ENCODE measurements at places on chromosomes 1 and 21.

DNA sequence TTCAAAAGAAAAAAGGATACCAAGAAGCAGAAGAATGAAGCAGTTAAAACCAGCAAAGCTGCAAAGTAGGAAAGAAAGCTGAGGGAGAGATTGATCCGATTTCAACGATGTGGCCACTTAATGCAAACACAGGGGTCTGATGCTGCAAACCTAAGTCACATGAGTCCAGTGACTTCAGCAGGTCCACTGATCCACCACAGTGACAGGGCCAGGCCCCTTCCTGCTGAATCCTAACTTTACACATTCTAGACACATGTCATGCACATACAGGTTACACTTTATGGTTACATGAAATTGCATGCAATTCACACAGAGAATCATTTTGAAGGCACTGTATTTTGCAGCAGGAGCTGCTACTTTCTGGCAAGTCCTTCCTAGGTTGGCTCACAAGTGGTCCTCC is 59.0 kb upstream of the LBR start:
- DNase-seq = no peak

DNA sequence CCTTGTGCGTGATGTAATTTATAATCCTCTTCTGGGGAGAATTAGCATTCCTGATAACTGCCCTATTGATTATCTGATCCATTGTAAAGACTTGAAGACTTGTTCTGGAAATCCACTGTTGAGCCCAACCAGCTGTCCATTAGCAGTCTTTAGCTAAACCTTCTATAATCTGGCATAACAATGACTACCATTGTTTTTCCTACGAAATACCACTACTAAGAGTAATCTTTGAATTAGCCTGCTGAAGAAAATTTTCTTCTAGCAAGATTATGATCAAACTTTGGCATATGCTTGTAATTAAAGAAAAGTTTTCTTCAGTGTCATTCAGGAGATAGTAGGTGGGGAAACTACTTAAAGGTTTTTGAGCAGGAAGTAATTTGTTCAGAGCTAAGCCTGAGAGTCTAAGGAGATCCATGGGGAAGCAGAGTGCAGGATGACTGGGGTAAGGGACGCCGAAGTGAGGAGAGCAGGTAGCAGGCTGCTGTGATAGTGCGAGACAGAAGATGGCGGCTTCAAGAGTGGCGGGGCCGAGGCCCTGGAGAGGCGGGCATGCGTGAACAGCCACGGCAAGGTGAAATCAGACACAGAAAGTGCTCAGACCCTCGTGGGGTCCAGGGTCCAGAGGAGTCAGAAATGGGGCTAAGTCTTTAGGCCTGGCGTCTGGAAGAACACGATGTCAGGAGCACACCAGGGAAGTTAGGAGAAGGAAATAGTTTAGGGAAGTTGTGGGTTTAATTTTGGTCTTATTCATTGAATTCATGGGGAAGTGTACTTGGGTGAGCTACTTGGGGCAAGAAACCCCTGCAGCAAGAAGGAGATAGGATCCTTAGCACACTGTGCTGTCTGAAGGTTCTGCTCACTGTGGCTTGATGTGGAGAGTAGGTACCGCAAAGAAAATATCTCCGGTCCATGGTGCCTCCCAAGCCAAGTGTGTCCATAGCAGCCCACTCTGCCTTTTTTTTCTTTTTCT is 112.6 kb upstream of the ADAR start:
- DNase-seq = no peak

- DNase-seq = peak; percentile 40
Measured at GRCh38 chr1:195185736-195186135, 1422.5 kb downstream of the KCNT2 start.

DNA sequence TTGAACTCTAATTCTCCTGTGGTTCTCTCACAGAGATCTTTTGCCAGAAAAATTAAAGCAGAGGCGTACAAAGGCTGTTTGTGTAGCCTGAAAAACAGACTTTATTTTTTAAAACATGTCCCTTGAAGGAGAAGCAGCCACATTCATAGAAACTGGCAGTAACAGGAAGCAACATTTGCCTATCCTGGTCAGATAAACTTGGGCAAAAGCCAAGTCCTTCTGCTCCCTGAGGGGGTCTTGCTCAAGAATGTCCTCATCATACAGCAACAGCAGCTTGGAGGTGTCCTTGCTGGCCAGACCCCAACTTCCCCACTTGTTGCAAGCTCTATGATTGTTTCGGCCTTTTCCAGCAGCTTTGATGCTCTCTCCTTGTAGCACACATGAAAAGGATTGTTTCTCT is 36.3 kb downstream of the MSTO1 start:
- peak; percentile 32 for DNase-seq

DNA sequence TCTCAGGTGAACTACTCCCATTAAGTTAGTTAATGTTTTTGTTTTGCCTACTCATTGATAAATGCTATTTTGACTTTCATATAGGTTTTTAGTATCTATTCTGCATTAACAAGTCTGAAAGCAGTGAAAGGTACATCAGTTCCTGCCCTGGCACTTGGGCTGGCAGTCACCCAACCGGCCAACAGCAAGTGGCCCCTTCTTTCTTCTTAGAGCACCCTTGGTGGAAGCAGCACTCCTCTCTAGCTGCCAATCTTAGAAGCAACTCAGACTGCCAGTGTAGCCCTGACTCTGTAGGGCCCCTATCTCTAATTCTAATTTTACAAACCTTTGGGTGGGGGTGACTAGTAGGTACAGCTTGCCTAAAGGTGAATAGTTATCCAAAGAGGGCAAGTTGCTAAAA is 155.7 kb downstream of the FGGY start:
- DNase-seq = no peak

GRCh38 chr1:233005156-233005555 is 54.7 kb downstream of the NTPCR start:
- no peak for DNase-seq

DNA sequence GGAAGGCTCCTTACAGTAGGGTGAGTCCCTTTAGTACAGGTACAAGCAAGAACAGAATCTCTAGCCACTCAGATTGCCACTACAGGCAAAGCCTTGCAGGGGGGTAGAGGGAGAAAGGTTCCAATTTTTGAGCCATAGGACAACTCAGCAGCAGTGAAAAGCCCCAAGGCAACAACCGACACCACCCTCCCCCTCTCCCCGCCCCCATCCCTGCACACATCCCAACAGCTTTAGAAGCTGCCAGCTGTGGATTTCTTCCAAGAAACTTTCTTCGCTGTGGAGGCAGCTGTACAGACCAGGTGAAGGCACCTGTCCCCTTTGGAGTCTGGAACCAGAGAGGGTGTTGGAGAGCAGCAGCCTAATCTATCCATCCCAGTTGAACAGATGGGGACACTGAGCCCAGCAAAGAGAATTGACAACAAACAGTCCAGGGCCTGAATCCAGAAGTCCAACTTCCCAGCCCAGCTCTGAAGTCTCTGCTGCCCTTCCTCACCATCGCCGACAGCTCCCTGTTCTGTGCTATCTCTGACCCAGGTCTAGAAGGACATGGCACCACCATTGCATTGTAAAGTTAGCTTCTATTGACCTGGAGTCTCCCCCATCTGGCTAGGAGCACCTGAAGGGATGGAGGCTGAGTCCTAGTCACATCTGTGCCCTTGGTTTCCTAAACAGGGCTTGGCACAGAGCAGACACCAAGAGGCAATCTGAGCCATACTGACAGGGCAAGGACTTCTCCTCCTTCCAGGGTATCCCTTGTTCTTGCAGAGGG is 2.2 kb downstream of the TENT5B start:
- no peak for DNase-seq

GRCh38 chr1:22613951-22614350 is 22.5 kb upstream of the C1QA start:
- DNase-seq = no peak

- DNase-seq = no peak
Measured at GRCh38 chr1:10513199-10513598, 38.4 kb downstream of the PEX14 start.

- no peak for DNase-seq
Measured at GRCh38 chr1:154318386-154318785, 2.5 kb upstream of the AQP10 start.

DNA sequence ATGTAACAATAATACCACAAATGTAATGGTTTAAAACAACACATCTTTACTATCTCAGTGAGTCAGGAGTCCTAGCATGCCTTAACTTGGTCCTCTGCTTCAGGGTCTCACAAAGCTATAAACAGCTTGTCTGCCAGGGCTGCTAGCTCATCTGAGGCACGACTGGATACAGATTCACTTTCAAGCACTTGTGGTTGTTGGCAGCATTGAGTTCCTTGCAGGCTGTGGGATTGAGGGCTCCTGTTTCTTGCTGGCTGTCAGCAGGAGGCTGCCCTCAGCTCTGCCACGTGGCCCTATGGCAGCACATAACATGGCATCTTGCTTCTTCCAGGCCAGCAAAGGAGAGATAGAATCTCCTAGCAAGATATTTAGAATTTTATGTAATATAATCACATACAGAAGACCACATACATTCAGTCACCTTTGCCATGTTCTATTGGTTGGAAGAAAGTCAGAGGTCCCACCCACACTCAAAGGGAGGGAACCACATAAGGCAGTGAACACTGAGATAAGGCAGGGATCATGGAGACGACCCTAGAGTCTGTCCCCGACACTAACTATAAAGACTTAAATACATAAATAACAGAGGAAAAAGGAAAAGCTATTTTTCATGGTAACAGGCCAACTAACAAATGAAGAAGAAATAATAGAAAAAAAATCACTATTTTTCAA is 18.9 kb upstream of the IPP start:
- peak; percentile 23 for DNase-seq

GRCh38 chr1:94120991-94121390 is at the start of gene ABCA4:
Gene ABCA4, minus strand, starts transcription at chr1:94121148. Its CDS starts 103 bp downstream, at chr1:94121045.
- no peak for DNase-seq

- DNase-seq = no peak
Measured at GRCh38 chr1:223248001-223248769, 105.1 kb upstream of the TLR5 start.

DNA sequence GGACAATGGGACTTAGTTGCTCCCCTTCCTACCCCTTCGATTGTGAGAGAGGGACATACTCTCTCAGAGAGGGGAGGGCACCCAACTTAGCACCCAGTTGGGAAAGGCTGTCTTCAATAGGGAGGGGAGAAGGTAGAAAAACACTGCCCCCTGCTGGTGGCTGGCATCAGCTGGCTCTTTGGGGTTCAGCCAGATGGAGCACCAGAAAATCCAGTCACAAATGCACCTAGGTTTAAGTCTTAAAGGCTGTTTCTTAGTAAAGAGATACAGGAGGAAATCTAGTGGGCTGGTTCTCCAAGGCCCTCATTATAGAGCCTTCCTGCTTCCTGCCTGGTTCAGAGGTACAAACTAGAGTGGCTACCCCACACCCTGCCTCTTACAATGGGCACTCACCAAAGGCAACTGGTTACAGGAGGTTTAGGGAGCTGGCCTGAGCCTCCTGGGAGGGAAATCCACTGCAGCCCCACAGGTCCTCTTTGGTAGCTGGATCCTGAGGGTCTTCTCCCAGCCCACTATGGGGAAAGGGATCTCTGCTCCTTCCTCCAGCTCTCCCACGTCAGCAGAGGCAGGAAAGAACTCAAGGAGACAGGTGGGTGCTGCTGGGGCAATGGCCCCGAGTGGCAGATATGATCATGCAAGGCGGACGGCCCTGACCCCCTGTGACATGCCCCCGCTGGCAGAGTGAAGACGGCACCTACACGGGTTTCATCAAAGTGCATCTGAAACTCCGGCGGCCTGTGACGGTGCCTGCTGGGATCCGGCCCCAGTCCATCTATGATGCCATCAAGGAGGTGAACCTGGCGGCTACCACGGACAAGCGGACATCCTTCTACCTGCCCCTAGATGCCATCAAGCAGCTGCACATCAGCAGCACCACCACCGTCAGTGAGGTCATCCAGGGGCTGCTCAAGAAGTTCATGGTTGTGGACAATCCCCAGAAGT is 28.3 kb downstream of the EIF2D start:
- peak; percentile 60 for DNase-seq

DNA sequence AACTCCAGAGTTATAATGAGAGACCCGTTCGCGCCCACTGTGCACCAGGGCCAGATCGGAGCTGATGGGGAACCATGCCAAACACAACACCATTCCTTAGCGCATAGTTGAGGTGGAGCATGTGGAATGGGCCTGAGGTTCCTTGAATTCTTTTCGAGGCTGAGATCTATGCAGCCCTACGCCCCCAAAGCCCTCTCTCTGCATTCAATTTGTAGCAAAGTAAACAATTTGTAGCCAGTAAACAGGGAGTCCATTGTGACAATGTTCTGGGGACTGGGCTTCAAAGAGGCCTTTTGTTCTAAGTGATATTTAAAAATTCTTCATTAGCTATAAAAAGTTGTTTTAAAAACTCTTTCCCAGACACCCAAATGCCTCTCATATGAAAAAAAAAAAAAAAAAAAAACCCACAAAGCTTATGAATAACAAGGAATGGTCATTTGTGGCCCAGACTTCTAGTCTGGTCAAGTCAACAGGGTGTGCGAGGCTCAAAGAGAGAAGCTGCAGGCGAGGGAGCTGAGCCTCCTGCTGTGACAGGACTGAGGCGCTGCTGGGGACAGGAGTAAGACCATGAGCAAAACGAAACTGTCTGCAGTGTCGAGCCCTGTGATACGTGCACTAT is 30.6 kb upstream of the KCNE2 start:
- DNase-seq = no peak

- DNase-seq = no peak
Measured at GRCh38 chr21:46304437-46304836, 18.3 kb downstream of the YBEY start.

DNA sequence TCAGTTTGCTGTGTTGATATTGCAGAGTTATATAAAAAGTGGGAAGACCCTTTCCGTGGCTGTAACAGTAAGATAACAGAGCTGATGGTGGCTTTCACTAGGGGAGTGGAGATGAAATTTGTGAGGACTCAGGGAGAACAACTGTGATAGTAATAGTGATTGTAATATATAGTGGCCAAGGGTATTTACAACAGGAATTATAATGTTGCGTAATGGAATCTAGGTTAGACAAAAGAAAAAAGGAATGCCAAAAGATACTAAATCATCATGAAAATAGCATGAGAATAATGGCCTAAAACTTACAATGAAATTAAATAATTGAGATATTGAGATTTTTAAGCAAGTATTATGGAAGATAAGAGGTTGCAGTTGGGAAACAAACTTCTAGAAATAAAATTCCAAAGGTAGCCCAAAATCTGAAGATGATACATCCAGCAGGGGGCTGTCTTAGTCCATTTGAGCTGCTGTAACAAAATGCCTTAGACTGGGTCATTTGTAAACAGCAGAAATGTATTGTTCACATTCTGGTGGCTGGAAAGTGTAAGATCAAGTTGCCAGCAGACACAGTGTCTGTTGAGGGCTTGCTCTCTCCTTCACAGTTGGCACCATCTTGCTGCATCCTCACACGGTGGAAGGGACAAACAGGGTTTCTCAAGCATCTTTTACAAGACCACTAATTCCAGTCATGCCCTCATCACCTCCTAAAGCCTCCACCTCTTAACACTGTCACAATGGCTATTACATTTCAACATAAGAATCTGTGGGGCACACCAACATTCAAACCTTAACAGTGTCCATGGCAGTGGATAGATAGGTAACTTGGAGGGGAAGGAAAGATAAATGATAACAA is 711.2 kb downstream of the MRPL39 start:
- DNase-seq = peak; percentile 74

GRCh38 chr21:37562920-37563640 is 196.5 kb downstream of the DYRK1A start:
- no peak for DNase-seq

- DNase-seq = no peak
Measured at GRCh38 chr21:43763901-43764523, 12.1 kb downstream of the CSTB start.

Data from NCI-H446 (cell line).